ENCODE measurements at places on chromosomes 6 and 20. TPM values are rescaled to one million over a fixed set of nuclear protein-coding genes. Genes with fewer than 3 reads are reported as not detected.

The LGSN gene
- 0.08 TPM for total RNA-seq

DNA sequence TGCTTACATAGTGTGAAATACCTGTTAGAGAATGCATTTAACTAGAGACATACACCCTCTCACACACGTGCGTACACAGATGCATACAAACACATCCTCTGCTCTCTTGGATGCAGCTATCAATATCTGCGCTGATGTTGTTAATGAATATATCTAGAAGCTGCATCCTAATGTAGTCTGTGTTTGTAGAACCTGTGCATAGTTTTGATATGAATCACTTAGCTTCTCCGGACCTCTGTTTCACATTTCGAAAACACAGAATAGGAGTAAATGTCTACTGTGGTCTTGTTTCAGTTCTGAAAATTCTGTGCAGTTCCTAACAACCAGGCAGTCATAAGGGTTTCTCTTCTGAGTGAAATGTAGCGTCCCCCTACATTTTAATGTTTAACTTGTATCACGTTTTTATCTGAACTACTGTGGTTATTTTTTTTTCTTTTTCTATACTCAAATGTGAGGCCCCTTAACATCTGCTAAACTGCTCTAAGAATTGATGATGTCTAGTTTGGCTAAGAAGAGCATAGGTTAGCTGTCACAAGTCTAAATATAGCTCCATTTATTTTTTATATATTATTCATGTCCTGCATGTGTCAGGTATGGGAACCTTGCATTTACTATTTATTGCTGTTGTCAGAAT lies 254.5 kb downstream of the TMEM242 start:
- no peak for DNase-seq

The GJA10 gene
- not detected for total RNA-seq

DNA sequence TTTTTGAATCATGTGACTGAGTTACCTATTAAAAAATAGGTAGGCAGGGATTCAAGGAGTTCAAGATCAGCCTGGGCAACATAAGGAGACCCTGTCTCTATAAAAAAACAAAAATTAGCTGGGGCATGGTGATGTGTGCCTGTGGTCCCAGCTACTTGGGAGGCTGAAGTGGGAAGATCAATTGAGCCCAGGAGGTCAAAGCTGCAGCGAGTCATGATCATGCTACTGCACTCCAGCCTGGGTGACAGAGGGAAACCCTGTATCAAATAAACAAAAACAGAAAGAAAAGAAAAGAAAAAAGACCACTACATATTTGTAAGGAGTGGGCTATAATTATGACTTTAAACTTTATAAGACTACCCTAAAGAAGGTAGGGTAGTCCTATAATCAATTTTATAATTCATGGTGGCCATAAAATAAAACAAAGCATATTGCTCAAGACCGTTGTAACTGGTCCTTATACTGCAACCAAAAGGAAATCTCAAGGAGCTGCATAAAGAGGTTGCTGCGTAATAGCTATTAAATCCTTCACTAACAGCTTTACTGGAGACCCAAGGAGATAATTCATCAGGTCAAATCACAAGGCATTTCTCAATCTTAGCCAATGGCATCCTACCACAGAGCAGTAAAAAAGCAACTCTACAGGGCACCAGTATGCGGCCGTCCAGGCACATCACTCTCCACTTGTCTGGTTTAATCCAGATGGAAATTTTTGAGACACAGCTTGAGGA lies 13.5 kb downstream of the PIGU start:
- DNase-seq, result no peak

The RIPOR3 gene
- 3.2 TPM for total RNA-seq

GRCh38 chr6:100730001-100730980 lies 150.8 kb downstream of the ASCC3 start:
- no peak for DNase-seq

All from left colon (tissue), 2 donors.